NCI-H524 (cell line): ENCODE measurements at places on chromosomes 2 and 18.

DNA sequence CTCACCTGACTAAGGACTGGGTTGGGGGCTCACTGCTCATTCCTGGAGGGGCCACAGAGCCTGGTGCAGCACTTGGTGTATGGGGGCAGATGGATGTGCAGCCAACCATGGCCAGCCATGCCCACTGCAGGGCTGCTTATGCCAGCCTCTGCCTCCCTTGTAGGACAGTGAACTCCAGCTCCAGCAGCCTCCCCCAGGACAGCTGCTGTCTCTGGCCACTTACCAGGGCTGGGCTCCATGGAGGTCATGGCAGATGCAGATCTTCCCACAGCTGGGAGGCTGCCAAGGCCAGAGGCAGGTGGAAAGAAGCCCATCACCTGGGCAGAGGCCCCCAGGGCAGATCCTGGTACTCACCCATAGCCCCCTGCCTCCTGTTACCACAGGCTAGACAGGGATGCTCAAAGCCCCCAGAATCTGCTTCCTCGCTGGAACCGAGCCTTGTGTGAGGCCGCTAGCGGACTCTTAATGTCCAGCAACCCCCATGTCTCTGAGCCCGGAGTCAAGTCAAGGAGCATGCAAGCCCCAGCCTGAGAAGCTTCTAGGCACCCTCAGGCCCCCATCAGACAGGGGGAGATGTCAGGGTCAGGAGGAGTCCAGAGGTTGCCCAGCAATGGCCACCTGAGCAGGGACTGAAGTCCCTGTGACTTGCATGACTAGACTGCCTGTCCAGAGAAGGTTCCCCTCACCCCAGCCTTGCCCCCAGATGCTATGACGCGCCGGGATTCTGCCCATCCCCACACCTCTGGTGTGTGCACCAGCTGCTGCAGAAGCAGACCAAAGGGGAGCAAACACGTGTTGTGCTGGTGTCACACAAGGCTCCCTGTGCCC lies 123.6 kb downstream of the TWIST2 start:
- DNase-seq, result no peak

- DNase-seq, result no peak
Observed at GRCh38 chr2:118807668-118808428, 39.6 kb downstream of the EN1 start.

- DNase-seq, result no peak
Observed at GRCh38 chr2:138691667-138692066, 88.5 kb downstream of the NXPH2 start.

DNA sequence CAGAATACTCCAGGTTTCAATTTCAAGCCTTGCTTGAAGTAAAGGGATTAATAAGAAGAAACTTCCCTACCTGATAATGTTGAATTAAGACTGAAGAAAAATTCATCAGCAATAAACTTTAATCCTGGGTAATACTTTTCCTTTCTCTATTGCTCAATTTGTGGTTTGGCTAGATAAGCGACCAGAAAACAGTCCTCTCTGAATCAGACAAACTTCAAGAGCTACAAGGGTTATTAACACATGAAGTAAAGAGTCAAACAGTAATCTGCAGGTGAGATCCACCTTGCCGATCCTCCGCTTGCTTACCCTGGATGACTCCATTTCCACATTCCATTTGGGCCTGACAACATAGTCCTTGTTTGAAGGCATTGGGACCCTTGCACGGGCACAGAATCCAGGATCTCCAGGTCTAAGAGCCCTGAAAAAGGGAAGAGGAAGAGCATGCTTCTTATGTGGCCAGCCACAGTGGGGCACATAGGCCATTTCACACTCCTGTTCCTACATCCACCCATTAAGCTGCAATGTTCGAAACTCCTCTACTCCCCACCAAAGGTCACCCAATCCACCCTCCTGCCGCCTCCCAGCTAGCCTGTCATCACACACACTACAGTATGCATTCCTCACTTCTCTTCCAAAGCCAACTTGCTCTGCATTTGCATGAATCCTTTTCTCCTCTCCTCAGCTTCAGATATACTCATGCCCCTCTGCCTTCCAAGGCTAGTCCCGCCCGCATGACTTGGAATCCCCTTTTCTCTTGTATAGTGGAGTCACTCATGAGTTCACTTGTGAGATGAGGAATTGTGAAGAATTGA lies 39.8 kb downstream of the IWS1 start:
- DNase-seq, result no peak

DNA sequence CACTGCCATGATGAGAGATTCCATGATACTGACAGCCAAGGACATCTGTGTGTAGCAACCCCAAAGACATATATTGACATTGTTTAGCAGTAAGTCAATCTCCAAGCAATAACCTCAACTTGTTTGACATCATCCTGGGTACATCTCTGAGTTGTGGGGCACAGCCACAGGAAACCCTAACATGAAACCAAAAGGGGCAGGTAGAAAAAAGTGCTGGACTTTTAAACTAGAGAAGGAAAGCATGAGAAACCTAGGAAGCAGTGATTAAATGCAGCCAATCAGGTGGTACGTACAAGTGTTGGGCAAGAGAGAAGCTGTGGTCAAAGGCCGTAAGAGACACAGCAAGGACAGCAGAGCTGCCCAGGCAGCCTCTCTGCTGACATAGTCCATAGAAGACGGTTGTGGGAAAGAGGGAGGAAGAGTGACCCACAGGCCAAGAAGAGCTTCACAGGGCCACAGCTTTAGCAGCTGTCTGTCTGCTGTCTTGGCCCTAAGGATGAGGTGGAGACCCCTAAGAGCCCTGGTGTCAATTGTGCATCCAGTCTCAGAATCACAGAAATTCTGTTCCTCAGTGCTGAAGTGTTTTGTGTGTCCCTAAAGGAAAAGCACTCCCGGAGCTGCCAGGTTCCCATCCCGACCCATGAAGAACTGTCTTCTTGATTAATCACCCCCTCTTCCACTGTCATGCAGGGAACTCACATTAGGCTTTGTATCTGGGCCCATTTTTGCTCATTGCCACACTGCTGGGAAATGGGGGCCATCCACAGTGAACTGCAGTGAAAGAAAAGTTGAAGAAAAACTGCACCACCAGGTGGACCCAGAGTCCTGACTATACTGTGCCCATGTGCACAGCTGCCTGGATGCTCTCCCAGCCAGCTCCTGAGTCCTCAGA lies 25.4 kb upstream of the CHN1 start:
- peak; percentile 67 for DNase-seq

DNA sequence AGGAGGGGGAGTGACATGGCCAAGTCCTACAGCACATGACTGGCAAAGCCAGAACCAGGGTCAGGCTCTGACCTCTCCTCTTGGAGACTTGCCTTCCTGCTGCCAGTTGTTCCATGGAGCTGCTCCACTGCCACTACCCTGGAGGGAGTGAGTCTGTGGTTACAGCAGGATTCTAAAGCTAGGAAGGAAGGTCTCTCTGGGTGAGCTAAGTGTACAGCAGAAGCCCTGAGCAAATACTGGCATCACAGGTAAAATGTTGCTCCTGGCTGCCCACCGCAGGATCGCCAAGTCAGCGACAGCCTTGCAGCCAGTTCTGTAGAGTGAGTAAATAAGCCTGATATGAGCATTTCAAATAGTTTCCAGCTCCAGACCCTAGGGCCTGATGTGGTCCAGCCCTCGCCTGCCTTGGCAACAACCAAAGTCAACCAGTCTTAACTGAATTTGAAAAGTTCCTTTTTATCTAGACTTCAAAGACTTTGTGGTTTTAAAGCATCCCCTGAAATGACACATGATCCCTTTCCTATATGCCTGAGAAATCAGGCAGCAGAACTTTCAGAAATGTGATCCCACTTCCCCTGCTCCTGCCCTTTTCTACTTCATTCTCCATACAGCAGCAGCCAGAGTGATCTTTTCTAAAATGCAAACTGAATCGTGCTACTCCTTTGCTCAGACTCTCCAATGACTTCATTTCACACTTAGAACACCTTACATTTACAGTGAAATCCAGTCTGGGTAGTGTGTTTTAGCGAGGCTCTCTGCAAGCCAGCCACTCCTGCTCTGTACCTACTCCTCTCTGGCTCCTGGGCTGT lies 114.3 kb downstream of the MGAT5 start:
- no peak for DNase-seq

GRCh38 chr2:132824716-132825115 lies 154.7 kb upstream of the LYPD1 start:
- DNase-seq, result no peak
